Mesenchymal stem cell (in vitro differentiated cells and primary cell): ENCODE measurements at places on chromosomes 1 and 21.
A peak's percentile ranks its signal among the peaks of the same experiment; 100 is the strongest.

DNA sequence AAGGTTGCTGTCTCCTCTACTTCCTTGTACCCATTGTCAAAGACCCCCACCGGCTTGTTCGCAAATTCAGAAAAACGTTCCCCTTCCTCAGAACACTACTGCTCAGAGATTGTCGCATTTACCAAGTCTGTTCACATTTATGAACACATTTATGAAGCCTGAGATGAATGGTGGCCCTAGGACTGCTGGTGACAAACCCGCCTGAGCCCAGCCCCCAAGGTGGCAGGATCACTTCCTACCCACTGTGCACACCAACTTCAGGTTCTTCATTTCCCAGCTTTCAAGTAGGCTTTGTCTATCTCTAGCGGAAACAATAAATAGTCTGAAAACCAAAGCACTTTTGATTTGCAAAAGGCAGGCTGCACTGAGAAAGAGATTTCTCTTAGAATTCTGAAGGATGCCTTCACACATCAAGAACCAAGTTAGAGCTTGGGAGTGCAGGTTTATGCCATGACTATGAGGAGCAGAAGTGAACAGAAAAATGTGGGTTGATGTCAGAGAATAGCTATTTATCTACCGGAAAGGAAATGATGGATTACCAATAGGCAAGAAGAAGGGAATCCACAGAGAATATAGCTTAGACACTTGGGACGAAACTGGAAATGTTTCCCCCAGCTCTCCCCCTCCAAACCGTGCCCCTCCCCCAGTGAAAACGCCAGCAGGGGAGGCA is 200.5 kb downstream of the TOMM20 start:
- peak; percentile 38 for DNase-seq

DNA sequence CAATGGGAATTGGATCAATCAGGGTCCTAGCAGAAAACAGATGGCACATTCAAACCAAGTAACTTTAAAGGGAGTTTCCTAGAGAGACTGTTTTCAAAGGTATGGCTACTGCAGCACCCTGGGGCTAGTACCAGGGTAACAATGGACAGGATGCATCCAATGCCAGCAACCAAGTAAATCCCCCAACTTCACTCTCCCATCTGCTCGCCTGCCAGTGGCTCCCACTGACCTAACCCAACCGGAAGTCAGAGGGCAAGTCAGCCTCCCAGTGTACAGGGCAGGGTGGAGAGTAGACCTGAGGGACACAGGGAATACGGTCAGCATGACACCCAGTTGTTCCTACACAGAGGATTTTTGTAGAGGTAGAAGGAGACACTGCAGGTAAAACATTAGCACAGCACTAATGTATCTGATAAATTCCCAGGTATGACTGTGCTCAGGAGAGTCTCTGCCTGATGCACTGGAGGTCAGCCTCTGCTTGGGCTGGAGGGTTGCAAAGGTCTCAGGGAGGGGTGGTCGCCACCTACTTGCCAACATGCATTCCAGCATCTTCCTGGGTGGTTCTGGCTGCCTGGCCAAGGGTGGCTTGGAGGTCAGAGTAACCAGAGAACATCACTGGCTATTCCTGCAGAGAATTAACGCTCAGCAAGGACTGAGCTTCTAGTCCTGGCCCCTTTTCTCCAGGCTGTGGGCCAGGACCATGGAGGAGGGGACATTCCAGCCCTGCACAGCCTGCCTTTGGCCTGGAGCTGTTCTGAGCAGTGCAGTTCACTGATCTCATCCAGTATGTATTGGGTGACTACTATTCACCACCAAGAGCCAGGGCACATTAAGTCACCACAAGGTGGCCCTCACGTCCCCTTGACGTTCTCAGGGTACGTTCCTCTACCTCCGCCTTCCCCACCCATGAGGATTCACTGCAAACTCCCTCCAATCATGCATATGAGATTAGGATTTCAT is 5.1 kb upstream of the GJA4 start:
- no peak for DNase-seq

GRCh38 chr1:35555601-35556477 is 1.4 kb downstream of the KIAA0319L start:
- DNase-seq: no peak

- DNase-seq: peak; percentile 70
These were observed 27.0 kb downstream of the MFSD2A start for GRCh38 chr1:39981945-39982344.

- peak; percentile 99 for DNase-seq
These were observed 791 bp upstream of the MAST2 start for GRCh38 chr1:45802343-45803298.

DNA sequence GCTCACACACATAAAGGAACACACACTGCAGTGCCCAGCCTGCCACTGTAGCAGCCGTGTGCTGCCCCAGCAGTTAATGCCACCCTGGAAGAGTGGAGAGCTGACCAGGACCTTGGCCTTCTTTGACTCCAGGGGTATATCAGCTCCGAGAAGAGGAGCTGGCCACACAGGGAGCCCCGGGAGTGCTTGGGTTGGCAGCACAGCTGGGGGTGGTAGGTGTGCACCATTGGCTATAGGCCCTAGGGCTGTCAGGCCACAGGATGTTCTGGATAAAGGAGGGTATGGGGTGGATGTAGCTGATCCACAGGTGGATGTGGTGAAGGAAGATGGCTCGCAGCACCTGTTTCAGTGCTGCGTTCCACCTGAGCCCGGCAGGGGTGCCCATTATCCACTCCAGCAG is 640.5 kb downstream of the PLPP3 start:
- no peak for DNase-seq

- DNase-seq: no peak
These were observed 54.2 kb downstream of the DNTTIP2 start for GRCh38 chr1:93824834-93825233.

DNA sequence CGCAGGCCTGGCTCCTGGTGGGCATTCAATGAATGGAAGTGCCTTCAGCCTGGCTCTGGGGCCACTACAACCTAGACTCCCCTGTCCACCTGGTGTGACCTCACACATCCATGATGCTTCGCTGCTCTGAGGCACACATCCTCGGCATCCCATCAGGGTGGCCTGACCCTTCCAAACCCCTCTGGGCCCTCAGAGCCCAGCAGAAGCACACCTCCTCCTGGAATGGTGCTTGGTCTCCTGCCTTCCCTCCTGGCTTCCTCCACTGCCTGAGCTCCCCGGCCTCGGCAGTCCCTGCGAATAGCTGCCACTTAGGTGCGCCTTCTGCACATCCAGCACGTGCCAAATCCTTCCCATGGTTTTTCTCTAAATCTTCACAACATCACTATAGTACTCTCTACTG is 133.8 kb downstream of the GLIS1 start:
- DNase-seq: no peak
